Adipocyte (in vitro differentiated cells): ENCODE measurements at places on chromosomes 12 and 14.

GRCh38 chr14:50061664-50062437, 54.5 kb downstream of the VCPKMT start:
- peak; percentile 48 for DNase-seq

DNA sequence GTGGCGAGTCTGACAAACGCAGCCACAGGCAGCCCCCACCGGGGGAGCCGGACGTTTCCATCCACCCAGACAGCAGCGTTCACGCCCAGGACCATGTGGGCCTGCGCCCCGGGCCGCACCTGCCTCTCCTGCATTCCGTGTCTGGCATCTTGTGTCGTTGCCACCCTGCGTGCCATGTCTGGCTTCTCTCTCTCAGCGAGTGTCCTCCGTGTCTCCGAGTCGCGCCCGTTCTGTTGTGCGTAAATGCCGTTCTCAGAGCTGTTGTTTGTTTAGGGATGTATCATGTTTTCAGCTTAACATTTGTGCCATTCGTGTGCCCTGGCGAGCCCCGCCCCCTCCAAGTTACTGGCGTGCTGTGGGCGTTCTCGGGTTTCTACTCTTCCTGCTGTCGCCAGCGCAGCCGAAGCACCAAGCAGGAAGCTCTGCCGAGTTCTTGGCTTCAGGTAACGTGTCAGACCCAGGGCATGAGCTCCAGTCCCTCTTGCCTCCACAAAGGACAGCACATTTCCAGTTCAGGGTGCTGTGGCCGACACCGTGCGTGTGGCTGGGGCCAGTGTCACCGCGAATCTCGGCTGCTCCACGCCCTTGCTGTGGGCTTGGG, 34.6 kb downstream of the NOC4L start:
- DNase-seq: no peak

GRCh38 chr12:96323906-96324305, 76.3 kb downstream of the CDK17 start:
- DNase-seq: no peak

GRCh38 chr12:9079082-9079481, 36.6 kb downstream of the A2M start:
- DNase-seq: no peak

GRCh38 chr12:19967431-19967830, 400.9 kb upstream of the PDE3A start:
- DNase-seq: peak; percentile 84

DNA sequence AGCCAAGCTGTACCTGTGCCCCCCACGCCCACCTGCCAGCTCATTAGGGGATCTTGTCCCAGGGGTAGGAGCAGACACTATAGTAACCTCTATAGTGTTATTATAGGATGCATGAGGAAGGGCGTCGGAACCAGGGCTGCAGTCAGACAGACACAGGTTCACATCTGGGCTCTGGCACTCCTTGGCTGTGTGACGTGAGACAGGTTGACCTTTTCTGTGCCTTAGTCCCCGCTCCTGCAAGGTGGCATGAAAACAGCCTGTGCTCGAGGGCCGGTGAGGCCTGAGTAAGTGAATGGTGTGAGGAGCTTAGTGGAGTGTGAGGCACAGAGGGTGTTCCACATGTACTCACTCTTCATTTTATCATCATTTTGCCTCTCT, 19.0 kb downstream of the ASB2 start:
- no peak for DNase-seq

DNA sequence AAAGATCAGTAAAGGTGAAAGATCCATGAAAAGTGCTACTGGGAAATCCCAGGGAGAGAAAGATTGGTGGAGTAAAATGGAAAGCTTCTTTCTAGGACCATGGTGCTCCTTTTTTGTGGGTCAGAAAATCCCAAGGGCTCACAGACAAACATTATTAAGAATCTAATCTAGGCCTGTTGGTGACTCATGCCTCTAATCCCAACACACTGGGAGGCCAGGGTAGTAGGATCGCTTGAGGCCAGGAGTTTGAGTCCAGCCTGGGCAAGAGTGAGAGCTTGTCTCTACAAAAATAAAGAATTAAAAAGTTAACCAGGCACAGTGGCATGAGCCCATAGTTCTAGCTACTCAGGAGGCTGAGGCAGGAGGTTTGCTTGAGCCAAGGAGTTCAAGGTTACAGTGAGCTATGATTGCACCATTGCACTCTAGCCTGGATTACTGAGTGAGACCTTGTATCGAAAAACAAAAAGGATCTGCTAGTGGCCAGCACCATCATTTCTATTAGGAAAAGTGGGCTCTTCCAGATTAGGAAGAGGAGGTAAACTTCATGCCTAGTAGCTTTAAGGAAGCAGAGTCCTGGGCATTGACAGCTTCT, 43.0 kb downstream of the TXNRD1 start:
- no peak for DNase-seq

DNA sequence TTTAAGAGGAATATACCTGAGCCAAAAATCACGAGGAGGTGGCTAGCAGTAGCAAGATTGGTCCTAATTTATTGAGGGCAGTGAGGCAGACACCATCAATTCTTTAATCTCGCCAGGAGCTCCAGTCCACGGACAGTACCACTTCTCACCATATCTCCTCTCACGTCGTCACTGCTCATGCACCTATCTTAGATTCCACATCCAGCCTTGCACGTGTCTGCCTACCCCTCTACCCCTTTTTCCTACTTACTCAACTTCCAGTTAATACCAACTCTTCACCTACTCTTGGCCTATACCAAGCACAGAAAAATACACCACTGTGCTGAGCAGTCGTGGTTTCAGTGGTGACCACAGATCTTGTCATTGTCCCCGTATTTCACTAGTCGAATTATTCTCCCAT, 246.1 kb downstream of the DPF3 start:
- DNase-seq: no peak

GRCh38 chr12:94952325-94952724, 51.2 kb downstream of the NDUFA12 start:
- no peak for DNase-seq

DNA sequence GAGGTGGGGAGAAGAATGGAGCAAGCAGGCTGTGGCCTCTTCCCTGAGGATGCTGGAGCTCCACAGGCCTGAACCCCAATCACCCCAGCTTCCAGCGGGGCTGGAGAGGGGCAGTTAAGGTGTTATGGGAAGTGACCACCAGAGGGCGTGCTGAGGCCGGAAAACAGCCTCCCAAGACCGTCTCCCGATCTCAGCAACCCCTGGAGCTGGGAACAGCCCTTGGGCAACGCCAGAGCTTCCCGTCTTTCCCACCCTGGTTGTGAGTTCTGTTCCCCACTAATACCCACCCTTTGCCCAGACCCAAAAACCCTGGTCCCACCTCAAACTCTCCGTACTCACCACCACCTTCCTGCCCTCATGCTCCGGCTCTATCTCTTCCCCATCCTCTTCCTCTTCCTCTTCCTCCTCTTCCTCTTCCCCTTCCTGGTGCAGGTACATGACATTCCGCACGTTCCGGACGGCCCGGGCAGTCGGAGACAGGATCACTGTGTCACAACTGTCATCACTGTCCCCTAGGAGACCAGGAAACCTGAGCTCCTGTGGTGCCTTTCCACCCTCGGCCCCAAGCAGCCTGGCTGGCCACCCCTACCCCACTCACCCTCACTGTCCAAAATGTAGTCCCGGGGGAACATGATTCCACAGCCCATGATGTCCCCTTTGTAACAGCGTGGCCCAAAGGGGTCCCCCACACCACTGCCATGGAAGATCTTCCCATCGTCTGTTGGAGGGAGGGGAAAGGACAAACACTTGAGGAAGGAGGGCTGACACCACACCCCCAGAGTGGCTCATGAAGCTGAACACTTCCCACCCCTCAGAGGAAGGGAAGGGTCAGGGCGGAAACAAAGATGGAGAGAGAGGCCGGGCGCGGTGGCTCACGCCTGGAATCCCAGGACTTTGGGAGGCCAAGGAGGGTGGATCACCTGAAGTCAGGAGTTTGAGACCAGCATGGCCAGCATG, 12.9 kb downstream of the SPRYD3 start:
- DNase-seq: peak; percentile 95

GRCh38 chr12:119385659-119386058, 51.1 kb downstream of the CCDC60 start:
- no peak for DNase-seq

DNA sequence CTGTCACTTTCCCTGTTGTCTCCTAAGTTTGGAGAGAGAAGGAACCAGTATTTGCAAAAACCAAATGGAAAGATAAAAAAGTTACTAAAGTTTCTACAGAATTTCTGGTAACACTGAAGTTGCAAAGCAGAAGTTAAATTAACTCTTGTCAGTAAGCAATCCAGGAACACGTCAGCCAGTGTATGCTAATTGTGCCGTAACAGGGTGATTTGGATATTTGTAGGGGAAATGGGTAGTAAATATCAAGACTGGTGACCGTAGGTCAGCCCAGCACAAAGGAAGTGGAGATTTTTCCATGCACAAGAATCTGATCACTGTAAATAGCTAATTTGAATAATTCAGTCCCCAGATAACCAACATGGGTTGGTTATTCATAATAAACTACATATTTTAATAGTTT, 2.3 kb downstream of the CDKN1B start:
- no peak for DNase-seq

- peak; percentile 55 for DNase-seq
These were observed 2.1 kb downstream of the CBX5 start for GRCh38 chr12:54277823-54278276.

GRCh38 chr12:2212971-2213869, 160.4 kb downstream of the CACNA1C start:
- DNase-seq: no peak

DNA sequence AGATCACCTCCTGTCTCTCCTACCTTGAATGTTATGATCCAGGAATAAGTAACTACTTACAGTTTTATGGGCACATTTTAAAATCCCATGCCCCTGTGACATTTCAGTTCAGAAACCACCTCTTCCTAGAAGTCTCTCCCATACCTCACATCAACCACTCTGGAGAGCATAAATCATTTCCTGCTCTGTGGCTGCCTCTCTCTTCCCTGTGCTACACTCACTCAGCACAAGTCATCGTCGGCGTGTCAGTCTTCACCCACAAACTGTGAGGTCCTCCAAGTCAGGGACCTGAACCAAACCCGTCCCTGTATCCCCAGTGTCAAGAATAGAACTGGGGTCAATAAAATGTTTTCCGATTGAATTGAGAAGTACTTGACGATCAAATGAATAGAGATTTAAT, 863.3 kb downstream of the BCL11B start:
- no peak for DNase-seq

- peak; percentile 99 for DNase-seq
These were observed 48.2 kb upstream of the ATP2B1 start for GRCh38 chr12:89756585-89757398.

- DNase-seq: peak; percentile 45
These were observed 44.4 kb downstream of the ARL6IP4 start for GRCh38 chr12:123024819-123025391.

- no peak for DNase-seq
These were observed 285.3 kb upstream of the CRY1 start for GRCh38 chr12:107378609-107379008.

GRCh38 chr12:45433441-45433868, 217.6 kb downstream of the ANO6 start:
- no peak for DNase-seq

DNA sequence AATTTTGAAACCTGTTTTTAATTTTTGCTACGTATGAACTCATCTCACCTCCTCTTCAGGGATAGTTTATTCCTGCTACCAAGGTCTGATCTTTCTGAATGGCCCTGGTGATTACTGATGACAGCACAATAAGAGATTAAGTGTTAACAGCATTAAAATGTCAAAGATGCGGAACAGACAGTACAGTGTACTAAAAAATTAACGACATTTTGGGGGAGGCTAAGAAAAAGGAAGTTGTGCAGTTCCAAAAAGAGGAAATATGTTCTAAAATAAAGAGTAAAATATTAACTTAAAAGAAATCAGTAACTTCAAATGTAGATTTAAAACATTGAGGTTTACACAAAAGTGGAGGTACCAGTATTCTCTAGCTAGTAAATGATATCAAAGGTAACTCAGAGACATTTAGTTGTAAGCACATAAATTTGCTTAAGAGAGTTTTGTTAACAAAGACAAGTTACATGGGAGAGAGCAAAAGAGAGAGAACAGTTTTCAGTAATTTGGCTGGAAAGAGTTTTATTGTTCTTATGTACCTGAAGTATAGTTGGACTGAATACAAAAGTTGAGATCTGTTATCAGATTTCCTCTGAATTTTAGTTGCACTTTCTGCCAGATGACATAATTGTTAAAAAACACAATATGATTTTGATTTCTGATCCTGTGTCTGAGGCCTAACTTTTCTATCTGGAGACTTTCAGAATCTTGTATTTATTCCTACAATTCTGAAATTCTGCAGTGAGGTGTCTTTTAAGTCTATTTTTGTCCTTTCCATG, 4.2 kb upstream of the CLECL1 start:
- DNase-seq: no peak

GRCh38 chr12:94998326-94998725, 5.2 kb downstream of the NDUFA12 start:
- DNase-seq: no peak

DNA sequence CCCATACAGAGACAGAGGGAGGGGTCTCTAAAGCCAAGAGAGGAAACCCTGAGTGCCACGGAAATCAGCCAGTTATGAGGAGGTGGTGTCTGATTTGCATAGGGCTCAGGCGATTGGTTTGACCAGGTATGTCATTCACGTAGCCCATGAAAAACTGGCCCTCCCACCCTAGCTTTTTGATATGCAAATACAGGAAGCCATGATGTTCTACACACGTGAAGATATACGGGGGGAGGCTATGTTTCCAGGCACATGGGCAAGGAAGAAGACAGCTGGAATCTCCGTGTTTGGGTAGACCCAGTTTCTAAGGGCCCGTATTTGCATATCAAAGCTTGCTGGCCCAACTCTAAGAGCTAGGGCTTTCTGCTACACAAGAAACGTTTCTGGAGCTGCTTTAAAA, 717.8 kb upstream of the SEL1L start:
- DNase-seq: no peak

- DNase-seq: no peak
These were observed 92.4 kb downstream of the TMTC1 start for GRCh38 chr12:29691161-29691854.

DNA sequence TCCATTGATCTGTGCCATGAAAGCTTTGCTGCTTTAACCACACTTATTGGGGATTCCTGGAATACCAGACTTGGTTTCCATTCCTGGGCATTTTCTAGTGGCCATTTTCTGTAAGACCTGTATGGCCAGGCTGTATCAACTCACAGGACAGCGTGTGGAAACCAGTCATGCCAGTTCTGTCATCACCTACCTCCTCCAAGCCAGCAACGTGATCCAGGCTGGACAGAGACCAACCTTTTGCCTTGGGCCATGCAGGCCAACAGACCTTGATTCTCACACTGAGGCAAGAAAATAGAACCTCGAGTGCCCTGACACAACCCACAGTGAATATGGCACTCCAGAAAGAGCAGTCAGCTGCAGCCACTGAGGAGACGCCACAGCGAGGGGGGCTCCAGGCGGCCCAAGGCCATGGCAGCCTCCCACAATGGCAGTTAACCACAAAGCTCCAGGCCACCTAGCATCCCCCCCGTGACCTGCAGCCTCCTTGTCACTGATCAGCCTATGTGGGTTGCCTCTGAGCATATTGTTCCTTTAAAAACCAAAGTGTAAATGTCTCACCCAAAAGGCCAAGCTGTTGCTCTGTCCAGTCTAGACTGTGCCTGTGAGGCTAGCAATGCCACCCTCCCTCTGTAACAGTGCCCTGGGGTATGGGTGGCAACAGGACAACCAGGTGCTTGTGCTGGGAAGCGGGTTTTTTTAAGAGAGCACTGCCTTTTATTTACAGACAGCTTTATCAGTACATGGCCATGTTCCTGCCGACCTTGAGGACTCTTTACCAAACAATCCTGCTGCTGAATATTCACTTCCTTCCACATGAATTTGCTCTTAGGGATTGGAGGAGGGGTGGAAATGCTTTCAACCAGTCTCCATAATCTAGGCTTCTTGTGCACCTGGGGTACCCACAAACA, 168.7 kb upstream of the HIF1A start:
- no peak for DNase-seq

- DNase-seq: no peak
These were observed 347.5 kb upstream of the SFSWAP start for GRCh38 chr12:131363393-131363792.

- DNase-seq: peak; percentile 34
These were observed 1.4 kb downstream of the KCNMB4 start for GRCh38 chr12:70367258-70368141.
